ENCODE measurements at places on chromosomes 6 and 20. TPM values are rescaled to one million over a fixed set of nuclear protein-coding genes. Genes with fewer than 3 reads are reported as not detected.

- no peak for DNase-seq
Measured at GRCh38 chr6:129133770-129134192, 250.8 kb downstream of the LAMA2 start.

DNA sequence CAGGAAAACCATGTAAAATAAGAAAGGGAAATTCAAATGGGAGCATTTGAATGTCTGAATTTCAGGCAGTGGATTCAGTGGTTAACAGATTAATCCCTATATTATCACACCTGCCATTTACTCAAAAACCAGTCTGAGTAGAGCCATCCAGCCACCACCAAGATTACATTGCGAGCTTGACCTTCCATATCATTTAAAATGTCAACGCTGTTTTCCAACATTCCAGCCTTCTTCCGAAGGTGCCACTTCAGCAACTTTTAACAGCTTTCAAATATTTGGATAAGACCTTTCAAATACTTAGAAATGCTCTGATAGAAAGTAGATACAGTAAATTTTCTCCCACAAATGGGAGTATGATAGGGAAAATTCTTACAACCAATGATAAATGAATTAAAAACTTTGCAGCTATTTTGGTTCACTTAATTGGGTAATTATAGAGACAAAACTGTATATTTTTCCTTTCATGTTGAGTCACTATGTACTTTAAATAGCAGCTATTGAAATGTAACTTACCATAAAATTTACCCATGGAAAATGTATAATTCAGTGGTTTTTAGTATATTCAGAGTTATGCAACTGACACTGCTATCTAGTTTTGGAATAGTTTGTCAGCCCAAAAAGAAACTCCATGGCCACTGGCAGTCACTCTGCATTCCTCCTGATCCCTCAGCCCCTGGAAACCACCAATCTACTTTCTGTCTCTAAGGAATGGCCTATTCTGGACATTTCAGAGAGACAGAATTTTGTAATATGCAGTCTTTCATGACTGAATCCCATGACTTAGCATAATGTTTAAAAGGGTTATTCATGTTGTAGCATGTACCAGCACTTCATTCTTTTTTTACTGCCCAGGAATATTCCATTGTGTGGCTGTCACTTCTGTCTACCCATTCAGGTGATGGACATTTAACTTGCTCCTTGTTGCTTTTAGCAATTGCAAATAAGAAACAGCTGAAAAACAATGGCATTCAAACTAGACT lies 21.5 kb downstream of the EZR start:
- no peak for DNase-seq

- no peak for DNase-seq
Measured at GRCh38 chr6:148566664-148567350, 180.0 kb upstream of the UST start.

DNA sequence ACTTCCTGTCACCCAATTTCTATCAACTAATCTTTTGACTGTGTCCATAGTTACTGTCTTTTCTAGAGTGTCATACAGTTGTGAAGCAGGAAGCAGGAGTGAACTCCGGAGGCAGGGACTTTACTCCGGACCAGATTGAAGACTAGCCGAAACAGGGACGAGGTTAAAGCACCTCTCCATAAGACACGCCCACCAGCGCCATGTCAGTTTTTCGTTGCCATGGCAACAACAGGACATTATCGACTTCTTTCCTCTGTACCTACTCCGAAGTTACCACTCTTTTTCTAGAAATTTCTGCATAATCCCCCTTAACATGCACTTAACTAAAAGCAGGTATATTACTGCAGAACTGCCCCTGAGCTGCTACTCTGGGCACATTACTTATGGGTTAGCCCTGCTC lies 25.2 kb downstream of the TRIM38 start:
- DNase-seq = no peak

GRCh38 chr6:62980724-62981123 lies 230.5 kb upstream of the FKBP1C start:
- DNase-seq = no peak

GRCh38 chr6:14621518-14621917 lies 503.9 kb downstream of the CD83 start:
- DNase-seq = no peak

- DNase-seq = no peak
Measured at GRCh38 chr6:27209196-27209595, 38.3 kb upstream of the PRSS16 start.

DNA sequence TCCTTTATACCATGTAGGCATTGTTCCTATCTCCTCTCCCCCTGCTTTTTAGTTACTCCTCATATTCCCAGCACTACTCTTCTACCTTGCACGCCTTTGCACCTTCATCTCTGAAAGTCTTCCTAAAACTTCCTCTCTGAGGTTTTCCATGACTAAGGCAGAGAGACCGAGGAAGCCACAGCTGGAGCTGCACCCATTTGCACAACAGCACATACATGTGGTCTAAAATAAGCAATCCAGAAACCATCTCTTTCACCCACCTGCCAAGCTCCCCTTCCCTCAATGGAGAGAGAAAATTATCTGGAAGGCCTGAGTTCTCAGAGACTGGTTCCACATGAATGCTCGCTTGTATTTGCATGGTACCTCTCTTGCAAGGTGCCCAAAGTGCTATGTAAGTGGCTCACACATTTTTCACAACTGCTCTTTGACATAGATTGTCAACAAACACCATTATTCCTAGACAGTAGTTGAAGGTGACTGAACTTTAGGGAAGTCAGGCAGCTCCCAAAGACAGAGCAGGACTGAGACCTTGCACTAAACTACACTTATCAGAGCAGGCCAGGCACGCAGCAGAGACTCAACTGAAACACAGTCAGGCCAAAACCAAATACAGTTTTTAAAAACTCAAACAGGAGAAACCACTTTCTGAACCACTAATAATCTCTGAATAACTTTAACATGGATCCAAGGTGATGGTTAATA lies 313.2 kb downstream of the TFAP2A start:
- DNase-seq = no peak

- no peak for DNase-seq
Measured at GRCh38 chr20:53792946-53793536, 199.4 kb upstream of the ZNF217 start.

DNA sequence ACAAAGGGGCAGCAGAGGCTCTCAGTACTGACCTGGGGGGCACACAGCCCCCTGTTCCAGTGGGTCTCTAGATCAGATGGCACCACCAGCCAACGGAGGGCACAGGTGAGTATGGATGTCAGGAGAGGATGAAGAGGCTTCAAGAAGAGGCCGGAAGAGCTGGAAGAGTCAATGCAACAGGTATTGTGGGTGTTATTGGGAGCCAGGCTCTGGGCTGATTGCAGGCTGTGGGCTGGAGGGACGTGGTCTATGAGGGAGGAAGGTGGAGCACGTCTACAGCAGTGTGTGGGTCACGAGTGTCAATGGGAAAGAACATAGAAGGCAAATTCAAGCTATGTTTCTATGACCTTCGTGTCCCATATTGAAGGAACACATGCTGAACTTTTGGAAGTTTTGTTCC lies 18.8 kb upstream of the TAGAP start:
- no peak for DNase-seq

The MPC1 gene
- 28.7 TPM for total RNA-seq

The BTN1A1 gene
- 0.06 TPM for total RNA-seq

The LSM14B gene
- 86.4 TPM for total RNA-seq

All from G401 (cell line).